ENCODE measurements at places on chromosomes 13 and 19.

DNA sequence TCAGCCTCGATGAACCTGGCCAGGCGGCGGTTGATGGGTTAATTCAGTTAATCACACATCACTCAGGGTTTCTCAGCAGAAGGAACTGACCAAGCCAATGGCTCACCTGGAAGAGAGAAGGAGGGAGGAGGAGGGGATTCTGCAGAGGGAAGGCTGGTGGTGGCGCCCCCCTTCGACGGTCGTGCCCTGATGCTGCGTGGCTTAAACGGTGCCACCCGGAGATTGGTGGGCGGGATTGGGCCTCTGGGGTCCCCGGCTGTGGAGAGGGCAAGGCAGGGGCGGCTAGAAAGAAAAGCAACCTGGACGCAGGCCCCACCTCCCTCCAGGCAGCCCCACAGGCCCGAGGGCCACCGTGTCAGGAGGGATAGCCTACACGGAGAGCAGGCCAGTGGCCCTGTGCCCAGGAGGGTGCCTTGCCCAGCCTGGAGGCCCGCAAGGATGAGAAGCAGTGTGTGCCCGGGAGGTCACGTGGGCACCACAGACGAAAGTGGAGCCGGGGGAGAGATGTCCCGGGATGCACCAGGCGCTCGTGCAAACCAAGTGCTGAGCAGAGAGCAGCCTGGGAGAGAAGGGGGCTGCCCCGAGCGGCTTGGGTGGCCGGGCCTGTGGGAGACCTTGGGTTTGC lies 16.0 kb downstream of the CSNK1G2 start:
- DNase-seq = no peak

- DNase-seq = no peak
Observed at GRCh38 chr19:55493645-55494171, 5.5 kb downstream of the SSC5D start.

GRCh38 chr19:38115271-38115802 lies 108.7 kb downstream of the DPF1 start:
- no peak for DNase-seq

- DNase-seq = no peak
Observed at GRCh38 chr13:111156421-111156820, 41.3 kb downstream of the ARHGEF7 start.

- DNase-seq = no peak
Observed at GRCh38 chr19:38068826-38069225, 155.2 kb downstream of the DPF1 start.

GRCh38 chr19:14003251-14004055 lies 2.7 kb downstream of the RFX1 start:
- DNase-seq = no peak

DNA sequence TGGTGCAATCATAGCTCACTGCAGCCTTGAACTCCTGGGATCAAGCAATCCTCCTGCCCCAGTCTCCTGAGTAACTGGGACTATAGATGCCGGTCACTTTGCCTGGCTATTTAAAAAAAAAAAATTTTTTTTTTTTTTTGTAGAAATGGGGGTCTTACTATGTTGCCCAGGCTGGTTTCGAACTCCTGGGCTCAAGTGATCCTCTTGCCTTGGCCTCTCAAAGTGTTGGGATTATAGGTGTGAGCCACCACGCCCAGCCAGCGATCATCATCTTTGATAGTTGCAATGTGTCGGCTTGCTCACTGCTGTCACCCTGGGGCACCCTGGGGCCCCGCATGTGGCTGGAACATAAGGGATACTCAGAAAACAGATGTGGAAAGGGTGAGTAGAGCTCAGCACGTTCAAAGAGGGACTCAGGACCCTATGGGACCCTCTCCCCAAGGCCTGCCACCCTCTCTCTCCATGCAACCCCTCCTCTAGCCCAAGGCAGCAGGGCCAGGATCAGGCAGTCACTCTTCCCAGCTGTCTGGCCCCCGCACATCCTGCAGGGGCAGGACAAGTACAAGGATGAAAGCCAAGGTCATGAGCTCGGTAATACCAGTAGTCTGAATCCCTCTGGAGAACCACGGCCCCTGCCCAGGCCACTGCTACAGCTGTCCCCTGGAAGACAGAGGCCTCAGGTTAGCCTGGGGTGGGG lies 6.5 kb upstream of the CCL25 start:
- DNase-seq = no peak

Measured in stimulated activated naive CD8-positive, alpha-beta T cell treated with anti-CD3 and anti-CD28 coated beads, Interleukin-15, amount 100 ng/mL, for 72 hours (primary cell).